ENCODE measurements at places on chromosomes 11 and 22.
A peak's percentile ranks its signal among the peaks of the same experiment; 100 is the strongest.

DNA sequence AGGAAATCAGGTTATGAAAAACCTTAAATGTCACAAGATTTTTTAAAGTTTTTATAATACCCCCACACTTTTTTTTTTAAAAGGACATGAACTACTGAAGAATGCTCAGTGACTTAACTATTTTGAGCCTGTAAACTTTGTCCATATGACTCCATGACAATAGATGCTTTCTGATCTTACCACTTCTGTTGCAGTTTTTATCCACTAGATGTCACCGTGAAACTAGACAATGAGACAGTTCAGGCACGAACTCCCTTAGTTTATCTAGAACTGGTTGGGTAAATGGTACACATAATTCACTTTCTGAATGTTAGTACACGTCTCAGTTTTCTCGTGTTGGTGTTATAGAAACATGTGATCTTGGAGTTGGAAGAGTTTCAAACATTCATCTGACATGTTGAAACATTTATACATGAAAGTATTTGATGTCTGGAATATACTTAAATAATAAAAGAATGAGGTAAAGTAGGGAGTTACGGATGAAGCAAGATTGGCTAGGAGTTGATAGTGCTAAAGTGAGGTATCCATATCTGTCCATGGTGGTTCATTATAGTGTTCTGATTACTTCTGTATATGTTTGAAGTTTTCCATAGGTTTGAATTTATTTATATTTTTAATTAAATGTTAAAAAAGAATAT, 8.1 kb downstream of the CCDC15 start:
- DNase-seq = no peak

- no peak for DNase-seq
Measured at GRCh38 chr22:38696606-38697424, 3.9 kb downstream of the JOSD1 start.

- DNase-seq = no peak
Measured at GRCh38 chr11:126101930-126102283, 39.2 kb upstream of the CDON start.

DNA sequence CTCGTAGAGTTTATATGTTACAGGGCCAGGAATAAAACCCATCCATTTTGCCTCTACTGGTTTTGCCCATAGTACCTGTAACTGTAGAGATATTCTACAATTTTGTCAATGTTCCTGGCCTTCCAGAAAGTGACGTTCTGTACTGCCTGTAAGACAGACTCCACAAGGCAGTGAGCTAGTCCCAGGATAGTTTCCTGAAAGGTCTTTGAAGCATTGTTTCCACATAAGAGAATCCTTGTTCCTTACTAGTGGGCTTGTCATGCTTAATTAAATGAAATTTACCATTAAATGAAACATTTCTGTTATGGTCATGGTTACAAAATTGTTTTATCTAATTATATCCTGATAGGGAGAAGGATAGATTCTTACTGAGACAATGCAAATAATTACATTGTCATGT, 80.4 kb downstream of the HSD17B12 start:
- no peak for DNase-seq

GRCh38 chr22:22692707-22693530, 48.5 kb downstream of the GGTLC2 start:
- DNase-seq = no peak

DNA sequence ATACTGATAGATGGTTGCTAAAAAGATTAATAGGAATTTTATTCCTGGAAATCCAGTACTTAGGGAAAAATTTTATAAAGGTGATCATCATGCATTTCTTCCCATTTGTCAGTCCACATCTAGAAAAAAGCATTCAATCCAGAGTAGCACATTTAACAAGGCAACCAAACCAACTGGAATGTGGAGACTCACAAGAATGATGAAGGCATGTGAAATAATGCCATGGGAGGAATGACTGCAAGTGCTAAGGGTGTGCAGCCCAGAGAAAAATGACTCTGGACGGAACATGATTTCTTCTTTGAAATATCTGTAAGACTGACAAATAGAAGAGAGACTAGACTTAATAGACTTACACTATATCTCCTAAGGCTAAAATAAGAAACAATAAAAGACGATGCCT, 33.8 kb downstream of the BLID start:
- DNase-seq = no peak

GRCh38 chr11:75347781-75348566, 3.5 kb downstream of the ARRB1 start:
- DNase-seq = no peak

GRCh38 chr11:87300640-87301380, 263.1 kb downstream of the TMEM135 start:
- no peak for DNase-seq

GRCh38 chr11:96061730-96062129, 137.8 kb upstream of the MTMR2 start:
- no peak for DNase-seq

DNA sequence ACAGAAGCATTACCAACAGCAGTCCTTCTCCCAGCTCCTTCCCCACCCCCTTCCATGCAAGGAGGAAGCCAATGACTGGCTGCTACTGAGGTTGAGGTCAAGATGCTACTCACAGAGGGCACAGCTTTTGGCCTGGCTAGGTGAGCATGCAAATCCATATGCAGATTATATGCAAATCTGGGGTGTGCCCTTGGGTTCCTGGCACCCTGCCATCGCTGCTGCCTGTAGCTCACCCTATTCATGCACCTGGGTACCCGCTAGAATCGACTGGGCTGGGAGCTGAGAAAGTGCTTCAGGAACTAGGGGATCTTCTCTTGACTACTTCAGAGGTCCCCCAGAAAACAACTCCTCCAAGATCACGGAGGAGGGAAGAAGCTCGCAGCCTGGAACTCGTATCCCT, 4.0 kb downstream of the DSCAML1 start:
- no peak for DNase-seq

DNA sequence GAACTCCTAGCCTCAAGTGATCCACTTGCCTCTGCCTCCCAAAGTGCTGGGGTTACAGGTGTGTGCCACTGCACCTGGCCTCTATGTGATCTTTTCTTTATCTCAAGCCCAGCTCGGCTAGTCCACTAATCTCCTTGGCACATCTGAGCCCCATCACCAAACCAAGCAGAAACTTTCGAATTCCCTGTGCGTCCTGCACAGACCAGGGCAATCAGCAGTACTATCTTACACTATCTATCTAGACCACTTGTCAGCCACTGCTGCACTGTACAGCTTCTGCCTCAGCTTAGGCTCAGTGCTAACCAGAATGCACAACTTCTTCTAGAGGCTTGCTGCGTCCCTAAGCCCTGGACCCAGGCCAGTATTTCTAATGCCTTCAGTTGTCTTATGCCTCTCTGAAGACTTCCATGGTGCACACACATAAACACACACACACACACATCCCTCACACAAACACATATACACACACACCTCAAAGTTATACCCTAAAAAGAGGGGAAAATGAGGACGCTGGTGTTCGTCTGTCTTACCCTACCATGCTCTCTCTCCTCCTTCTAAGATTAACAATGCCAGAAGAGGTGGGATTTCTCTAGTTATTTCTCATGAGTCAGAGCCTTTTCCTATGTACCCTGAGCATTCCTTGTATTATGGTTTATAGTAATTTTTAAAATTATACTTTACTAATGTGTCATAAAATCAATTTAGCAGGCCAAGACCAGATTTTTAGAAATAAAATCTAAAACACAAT, 59.3 kb upstream of the FAM181B start:
- no peak for DNase-seq

DNA sequence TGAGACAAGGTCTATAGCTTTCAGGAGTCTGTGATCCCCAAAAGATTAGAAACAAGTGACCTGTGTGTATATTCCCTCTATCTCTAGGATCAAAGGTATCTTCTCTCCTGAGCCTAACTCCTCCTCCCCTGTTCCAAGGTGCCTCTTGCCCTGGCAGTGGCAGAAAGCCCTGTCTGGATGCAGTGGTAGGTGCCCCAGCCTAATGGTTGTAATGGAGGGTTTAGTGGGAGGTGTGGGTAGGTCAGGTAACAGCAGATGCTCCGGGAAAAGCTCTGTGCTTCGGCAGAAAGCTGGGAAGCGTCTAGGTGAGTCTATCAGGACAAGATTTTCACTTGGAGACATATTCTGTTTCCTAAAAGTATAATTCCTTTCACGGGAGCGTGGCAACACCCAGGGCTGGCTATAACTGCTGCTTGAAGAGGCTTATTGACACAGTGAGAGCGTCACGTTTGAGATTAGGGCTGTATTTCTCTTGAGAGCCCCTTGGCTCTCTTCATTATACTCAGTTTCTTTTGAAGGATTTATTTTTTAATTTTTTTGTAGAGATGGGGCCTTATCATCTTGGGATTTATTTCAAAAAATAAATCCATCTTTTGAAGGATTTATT, 49.5 kb downstream of the PRR5L start:
- DNase-seq = no peak

GRCh38 chr22:46851311-46851710, 88.9 kb downstream of the TBC1D22A start:
- DNase-seq = no peak

DNA sequence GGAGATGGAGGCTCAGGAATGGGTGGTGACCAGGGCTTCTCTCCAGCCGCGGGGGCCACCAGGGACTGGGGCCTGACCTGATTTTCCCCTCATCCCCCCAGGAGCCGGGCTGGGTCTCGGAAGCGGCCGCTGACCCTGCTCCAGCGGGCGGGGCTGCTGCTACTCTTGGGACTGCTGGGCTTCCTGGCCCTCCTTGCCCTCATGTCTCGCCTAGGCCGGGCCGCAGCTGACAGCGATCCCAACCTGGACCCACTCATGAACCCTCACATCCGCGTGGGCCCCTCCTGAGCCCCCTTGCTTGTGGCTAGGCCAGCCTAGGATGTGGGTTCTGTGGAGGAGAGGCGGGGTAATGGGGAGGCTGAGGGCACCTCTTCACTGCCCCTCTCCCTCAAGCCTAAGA, 3.8 kb downstream of the ZFPL1 start:
- no peak for DNase-seq

- DNase-seq = no peak
Measured at GRCh38 chr11:312092-312816, 1.6 kb upstream of the IFITM1 start.

DNA sequence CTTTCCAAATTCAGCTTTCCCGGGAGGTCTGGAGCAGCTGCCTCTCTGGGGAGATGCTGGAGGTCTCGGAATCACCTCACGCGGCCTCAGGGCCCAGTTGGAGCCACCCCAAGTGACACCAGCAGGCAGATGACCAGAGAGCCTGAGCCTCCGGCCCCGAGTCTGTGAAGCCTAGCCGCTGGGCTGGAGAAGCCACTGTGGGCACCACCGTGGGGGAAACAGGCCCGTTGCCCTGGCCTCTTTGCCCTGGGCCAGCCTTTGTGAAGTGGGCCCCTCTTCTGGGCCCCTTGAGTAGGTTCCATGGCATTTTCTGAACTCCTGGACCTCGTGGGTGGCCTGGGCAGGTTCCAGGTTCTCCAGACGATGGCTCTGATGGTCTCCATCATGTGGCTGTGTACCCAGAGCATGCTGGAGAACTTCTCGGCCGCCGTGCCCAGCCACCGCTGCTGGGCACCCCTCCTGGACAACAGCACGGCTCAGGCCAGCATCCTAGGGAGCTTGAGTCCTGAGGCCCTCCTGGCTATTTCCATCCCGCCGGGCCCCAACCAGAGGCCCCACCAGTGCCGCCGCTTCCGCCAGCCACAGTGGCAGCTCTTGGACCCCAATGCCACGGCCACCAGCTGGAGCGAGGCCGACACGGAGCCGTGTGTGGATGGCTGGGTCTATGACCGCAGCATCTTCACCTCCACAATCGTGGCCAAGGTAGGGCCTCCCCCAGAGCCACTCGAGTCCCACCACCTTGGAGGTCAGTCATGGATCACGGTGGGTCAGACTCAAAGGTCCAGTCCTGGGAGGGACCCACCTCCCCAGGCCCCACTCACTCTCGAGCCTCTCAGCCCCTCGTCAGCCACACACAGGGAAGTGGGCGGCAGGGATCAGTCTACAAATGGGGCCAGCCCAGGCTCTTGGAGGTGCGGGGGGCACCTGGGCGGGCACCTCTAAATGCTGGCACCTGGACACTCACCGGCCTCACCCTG, 525 bp downstream of the SLC22A12 start:
- DNase-seq = no peak

DNA sequence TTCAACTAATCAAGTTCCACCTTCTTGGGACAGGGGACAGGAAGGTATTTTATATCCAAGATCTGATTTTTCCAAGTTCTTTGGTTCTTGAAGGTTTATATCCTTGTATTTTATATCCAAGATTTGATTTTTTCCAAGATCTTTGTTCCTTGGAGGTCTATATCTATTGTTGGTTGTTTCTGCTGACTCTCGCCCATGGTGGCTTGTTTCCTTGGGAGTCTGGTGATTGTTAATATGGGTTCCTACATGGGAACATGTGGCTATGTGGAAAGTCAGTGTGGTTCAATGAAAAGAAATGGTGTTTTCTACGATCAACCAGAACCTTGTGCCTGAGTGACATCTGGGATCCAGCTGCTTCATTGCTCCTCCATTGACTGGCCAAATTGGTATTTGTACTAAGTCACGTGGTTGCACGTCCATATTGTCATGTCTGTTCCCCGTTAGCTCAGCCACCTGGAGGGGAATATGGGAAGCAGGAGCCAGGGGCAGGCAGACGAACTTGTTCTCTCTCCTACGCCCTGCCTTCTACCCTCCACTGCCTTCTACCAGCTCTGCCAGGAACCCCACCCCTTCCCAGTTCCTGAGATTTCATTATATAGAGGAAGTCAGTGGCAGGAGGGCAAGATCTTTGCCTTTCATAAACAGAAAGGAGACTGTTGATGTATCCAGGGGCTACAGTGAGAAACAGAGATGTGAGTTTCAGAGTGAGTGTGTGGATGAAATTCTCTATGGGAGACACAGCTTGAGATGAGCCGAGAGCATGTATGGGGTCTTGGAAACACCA, 11.1 kb upstream of the CSF2RB start:
- peak; percentile 28 for DNase-seq

DNA sequence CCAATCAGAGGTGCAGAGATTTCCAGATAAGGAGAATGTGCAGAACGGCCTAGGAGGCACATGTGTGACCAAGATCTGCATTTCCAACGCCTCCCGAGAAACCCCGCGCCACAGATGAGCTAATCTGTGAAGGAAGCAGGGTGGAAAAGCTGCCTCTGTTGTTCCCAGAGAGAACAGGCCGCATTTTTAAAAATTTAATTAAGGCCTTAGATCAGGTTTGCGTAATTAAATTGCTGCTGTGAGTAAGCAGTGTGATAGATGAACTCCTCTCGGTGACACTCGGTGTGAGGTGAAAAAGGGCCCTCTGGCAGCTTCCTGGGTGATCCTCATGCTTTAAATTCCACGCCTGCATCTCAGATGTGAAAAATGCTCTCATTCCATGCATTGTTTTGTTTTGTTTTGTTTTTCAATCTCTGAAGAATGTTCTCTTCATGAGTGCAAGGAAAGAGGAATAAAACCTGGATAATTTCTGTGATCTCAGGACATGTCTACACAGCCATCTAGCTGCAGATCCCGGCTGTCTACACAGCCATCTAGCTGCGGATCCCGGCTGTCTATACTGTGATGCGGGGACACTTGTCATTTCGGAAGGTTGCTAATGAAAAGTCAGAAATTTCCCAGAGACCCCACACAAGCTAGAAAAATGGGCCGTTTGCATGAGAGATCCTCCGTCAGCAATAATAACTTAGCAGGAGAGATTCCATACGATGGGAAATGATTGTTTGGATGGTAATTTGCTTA, 1398.9 kb downstream of the BRD1 start:
- DNase-seq = no peak

Data from lower leg skin (tissue), 4 donors.